Tibial nerve (tissue), 4 donors: ENCODE measurements at places on chromosomes 3 and 15.

DNA sequence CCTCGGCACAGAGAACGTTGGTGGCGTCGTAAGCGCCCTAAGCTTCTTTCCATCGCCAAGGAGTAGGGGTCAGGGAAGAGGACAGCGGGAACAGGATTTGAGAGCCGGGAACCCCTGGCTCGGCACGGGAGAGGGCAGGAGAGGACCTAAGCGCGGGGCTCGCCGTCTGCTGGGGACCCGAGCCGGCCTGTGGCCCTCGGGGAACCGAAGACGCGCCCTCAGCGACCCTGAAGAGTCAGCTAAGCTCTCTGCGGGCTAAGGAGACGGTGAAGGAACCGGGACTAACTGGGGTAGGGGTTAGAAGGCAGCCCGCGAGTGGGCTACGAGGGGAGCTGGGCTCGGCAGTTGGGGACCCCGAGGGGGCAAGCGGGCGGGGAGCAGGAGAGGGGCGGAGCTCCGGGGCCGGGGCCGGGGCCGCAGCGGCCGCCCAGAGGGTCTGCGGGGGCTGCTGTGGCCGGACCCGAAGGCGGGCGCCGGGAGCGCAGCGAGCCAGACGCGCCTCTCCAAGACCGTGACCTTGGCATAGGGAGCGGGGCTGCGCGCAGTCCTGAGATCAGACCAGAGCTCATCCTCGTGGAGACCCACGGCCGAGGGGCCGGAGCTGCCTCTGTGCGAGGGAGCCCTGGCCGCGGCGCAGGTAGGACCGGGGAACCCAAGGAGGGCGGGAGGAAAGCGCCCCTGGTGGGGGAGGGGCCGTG lies 574 bp downstream of the CASR start:
- DNase-seq, result no peak

DNA sequence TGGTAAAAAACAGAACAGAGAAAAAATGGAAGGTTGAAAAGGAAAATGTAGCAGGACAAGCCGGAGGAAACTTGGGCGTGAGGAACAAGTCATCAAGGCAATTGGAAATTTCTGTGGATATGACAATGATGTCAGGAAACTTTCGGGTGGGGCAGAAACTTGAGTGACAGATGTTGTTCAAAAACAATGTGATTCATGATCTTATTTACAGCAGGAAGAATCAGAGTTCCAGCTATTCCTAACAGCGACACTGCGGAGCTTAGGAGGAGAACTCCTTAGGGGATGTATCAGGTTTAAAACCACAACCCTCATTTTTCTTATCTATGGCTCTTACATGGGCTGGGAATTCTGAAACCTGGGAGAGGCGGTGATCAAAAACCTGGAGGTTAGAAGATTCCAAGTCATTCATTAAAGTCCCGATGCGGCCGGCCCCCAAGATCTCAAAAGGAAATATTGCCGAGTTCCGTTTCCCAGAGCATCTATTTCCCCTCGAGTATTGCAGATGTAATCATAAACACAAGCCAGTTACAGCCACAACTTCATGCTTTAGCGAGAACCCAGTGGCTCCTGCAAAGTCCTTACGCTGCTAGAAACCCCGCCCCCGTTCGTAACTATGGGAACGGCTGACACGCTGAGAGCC lies 659 bp upstream of the ARRDC4 start:
- no peak for DNase-seq

DNA sequence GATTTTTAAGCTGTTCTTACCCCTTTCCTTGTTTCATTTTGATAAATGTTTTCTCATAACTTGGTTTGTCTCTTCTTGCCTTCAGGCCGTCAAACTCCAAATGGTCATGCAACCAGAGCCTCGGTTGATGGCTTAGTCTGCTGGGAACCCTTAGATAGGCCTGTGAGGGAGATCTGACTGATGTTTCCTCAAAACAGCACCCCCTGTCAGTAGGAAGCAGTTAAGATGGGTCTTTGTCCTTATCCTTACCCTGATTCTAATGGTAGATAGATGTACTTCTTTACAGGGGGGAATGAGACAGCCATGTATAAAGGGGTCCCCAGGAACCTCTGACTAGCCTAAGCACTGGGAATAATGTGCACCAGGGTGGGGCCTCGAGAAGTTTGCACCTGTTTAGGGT lies 16.3 kb upstream of the OR5H1 start:
- no peak for DNase-seq

GRCh38 chr15:95263751-95264150 lies 1032.4 kb downstream of the MCTP2 start:
- DNase-seq, result no peak

DNA sequence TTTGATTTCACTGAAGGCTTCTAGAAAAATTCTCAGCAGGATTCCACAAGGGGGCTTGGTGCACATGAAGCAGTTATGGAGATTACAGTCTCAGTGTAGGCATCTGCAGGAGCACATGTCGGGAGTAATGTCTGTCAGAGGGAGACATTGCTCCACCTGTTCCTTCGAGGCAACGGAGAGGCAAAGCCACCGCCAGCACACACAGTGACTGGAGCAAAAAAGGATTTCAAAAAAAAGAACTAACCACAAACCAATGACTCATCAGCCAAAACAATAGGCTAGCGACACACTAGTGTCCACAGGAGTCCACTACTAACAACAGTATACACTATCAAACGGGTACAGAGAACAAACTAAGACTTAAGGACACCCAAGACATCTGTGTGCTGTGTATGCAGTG lies 68.9 kb downstream of the NPTN start:
- no peak for DNase-seq

DNA sequence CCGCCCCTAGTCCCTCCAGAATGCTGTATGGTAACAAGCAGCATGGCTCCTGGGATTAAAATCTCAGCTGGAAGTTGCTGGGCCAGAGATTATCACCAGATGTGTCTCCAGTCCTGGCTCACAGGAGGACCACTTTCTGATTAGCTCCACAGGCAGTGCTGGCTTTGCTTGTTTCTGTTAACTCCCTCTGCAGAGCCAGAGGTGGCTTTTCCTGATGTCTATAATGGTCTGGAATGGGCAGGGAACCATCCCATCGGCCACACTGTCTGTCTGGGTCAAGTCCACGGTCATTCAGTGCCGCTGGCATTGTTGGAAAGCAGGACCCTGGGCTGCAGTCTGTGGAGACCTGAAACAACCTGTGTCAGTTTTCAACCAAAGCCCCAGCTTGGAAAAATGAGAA lies 119.6 kb upstream of the CTDSPL start:
- no peak for DNase-seq

DNA sequence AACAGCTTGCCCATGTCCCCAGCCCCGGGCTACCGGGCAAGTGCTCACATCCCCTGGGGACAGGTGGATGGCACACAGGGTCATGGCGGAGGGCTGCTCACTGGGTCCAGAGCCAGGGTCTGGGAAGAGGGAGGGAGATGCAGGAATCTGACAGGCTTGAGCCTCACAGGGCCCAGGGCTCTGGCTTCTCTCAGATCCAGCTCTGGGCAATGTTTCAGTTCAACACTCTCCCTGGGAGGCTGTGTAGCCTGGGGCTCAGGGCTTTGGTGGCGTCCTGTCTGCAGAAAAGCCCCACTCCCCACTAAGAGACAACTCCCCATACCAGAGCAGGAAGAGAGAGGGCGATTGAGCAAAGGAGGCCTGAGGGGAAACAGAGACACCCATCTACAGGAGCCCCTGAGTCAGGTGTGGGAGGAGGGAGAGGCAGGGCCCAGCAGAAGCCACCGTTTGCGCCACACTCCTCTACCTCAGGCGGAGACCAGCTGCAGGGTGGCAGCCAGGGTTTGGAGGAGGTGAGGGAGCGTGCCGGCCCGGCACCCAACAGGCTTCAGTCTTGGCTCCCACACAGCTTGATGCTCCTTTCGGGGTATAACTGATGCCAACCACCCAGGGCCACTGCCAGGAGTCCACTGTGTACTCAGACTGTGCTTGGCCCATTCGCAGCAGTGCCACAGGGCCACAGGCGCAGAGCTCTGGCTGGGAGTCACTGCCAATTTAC lies 16.8 kb upstream of the SRP14 start:
- DNase-seq, result no peak

- no peak for DNase-seq
Observed at GRCh38 chr3:14119651-14120050, 5.0 kb downstream of the CHCHD4 start.

DNA sequence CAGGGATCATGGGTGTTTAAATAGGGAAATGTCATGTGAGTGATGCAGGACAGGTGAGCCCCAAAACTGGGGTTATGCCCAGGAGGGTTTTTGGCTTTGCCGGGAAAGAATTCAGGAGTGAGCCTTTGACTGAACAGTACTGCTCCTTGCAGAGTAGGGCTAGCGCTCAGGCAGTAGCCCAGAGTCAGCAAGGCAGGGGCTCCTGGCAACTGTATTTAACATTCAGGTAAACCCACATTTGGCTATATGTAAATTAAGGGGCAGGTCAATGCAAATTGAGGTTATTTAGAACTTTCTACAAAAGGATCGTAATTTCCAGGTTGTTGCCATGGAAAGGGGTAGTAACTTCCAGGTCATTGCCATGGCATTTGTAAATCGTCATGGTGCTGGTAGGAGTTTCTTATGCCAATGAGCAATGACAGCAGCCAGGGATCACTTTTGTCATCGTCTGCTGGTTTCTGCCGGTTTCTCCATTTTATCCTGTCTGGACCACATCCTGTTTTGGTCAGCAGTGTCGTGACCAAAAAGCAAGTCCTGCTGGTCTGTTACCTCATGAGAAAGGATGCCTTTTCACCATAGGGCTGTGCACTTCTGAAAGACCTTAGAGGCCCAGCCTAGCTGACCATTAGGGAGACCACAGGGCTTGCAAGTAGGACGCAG lies 24.3 kb downstream of the MTHFS start:
- DNase-seq, result no peak

DNA sequence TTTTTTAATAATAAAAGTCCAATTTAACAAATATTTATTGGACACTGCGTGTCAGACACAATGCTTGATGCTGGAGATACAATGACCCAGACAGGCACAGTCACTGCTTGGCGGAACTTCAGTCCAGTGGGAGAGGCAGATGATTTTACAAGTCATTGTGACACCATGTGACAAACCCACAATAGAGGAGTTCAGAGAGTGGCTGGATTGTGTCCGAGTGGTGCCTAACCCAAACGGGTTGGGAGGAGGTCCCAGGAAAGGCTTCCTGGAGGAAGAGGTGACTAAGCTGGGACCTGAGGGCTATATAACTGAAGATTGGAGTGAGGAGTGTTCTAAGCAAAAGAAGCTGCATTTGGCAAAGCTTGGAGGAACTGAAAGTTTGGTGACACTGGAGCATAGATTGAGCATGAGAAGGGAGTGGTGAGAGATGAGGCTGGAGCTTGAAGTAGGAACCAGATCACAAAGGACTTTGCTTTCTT lies 41.4 kb downstream of the CRTC3 start:
- peak; percentile 46 for DNase-seq

DNA sequence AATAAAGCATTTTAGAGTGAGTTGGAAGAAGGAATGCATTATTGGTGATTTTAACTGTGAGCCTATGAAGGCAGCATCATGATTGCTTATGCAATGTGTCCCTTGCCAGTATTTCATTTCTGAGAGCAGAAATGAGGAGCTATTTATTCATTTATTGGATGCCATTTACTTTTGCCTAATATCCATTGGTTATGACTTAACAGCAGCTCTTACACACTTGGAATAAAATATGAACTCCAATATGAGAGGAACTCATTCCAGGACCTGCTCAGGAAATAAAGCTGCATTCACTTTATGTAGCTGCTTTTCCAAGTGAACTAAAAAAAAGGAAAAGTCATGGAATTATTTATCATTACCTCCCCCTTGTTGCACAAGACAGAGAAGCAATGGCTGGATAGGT lies 280.1 kb downstream of the LRTM1 start:
- no peak for DNase-seq

DNA sequence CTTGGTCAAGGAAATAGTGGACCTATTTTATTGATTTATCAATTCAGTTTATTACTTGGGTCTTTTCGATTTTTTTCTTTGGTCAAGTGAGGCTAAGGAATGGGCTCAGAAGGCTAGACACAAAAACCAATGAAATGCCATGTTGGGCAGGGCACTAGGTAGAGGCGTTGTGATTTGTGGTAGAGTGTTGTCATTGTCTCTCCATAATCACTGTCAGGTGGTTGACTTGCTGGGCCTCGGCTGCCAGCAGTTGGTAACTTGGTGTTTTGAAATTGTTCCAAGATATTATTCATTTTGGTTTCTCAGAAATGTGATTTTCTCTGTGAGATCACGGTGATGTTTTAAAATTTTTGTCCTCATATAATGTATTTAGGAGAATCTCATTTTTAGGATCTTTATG lies 173.6 kb downstream of the KLHL25 start:
- no peak for DNase-seq

DNA sequence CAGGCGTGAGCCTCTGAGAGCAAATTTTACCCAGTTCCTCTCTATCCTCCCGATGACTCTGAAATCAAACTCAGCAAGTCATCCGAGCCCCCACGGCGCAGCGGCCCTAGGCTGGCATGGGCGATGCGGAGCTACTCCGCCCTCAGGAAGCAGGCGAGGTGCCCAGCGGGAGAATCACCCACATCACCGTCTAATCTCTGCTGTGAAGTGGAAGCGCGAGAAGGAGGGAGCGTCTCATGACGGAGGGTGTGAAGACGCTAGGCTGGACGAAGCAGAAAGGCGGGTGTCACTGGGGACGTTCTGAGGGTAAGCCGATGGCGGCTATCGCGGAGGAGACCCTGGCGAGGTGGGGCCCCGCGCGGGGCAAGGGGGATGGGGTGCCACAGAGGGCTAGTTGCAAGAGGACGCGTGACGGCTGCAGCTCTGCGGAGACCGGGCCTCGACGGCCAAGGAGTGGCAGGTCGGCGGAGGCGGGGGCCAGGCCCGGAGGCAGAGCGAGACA lies 9.1 kb upstream of the GNAI2 start:
- DNase-seq, result peak; percentile 51

GRCh38 chr3:52090131-52090932 lies 34.0 kb upstream of the DUSP7 start:
- DNase-seq, result peak; percentile 52

- no peak for DNase-seq
Observed at GRCh38 chr3:129112308-129113052, 9.1 kb downstream of the RAB43 start.

GRCh38 chr3:125105116-125105515 lies 49.3 kb upstream of the HEG1 start:
- DNase-seq, result no peak

DNA sequence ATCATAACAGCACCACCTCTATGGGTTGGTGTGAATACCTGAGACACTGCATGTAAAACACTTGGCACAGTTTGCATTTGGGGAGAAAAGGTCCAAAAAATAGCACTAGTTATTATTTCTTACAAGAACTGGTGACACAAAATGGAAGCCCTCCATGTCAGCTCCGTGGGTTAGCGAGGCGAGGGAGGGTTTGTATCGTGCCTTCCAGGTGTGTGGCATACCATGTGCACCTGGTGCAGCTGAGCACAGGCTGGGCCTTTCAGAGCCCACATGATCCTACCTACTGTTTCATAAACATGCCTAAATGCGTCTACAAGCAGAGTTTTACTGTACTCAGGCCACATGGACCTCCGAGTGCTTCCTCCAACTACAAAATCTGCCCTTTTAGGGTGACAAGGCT lies 5.6 kb downstream of the CXCR6 start:
- no peak for DNase-seq

GRCh38 chr3:195715583-195716266 lies 5.1 kb upstream of the MUC20 start:
- DNase-seq, result no peak

- DNase-seq, result no peak
Observed at GRCh38 chr3:141237701-141238521, 6.3 kb downstream of the PXYLP1 start.
